Activated CD4-positive, alpha-beta T cell treated with anti-CD3 and anti-CD28 coated beads for 36 hours (primary cell): ENCODE measurements at places on chromosomes 1 and 21. TPM values are rescaled to one million over a fixed set of nuclear protein-coding genes. Genes with fewer than 3 reads are reported as not detected.
A peak's percentile ranks its signal among the peaks of the same experiment; 100 is the strongest.

The TSPEAR gene
- not detected for total RNA-seq

DNA sequence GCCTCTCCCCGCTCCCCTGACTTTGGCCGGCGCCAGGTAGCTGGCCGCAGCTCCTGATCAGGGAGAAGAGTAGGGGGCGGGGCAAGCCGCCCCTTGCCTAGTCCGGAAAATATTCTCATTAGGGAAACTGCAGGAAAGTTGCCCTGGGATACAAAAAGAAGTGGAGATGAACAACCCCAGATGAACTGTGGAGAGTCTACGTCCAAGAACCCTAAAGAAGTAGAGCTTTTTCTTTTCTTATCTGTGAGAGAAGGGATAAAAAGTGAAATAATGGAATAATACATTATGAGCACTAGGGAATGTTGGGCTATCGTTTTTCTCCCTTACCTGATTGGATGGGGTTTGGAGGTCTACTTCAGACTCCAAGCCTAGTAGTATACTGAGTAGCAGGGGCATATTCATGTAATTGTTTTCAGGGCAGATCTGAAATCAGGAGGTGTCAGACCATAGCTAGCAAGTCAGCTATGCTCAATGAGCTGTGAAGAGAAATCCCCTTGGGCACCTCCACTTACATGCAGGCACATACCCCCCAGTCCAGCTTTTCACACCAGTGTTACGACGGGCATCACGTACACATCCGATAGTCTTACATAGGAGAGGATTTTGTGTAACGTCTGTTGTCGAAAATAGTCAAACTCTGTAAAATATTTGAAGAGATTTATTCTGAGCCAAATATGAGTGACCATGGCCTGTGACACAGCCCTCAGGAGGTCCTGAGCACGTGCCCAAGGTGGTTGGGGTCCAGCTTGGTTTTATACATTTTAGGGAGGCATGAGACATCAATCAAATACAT lies 1.7 kb upstream of the DUSP10 start:
- H3K36me3 ChIP-seq: peaks cover 10% of the 10 kb centered on the region
- no peaks in the 10 kb centered on the region for H3K27me3 ChIP-seq
- peaks cover 19% of the 10 kb centered on the region for H3K4me1 ChIP-seq
- no peak for DNase-seq
- peak overlapping the region; percentile 83 for H3K27ac ChIP-seq

DNA sequence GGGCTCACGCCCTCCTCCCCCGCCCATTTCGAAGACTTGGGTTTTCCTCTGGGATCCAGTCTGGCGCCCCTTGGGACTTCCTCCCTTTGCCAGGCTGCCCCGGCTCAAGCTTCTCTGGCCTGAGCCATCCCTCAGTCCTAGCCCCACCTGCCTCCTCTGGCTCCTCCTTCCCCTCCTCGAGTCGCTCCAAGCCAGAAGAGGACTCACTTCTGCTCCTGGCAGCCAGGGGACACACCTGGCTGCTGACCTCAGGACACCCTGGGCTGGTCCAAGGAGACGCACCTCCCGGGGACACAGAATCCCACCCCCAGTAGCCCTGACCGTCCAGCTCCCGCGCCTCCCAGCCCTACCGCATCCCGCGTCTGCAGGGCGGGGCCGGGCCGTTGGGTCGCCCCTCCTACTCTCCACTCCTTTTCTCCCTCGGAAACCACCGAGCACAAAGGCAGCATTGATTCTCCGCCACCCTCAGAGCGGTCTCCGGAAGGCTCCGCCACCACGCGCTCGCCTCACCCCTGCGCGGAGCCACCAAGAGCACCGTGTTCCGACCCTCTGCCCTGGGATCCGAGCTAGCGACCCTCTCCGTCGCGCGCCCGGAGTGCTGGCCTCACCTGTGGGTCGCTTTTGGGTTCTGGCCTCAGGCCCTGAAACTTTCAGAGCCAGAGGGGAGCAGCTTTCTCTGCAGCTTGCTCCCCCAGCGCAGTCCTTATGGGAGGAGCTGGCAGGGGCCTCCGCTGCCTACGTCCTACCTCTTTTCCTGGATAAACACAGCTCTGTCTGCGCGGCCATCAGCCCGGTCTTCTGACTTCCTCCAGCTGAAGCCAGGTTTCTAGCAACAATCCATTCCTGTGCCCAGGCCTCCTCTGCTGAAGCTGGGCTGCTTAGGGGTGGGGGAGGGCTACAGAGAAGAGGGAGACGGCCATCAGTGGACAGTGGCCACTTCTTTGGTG lies at the start of gene C2CD4D:
Gene C2CD4D (minus strand): TSS at position 364 of the 947 bp plus-strand sequence. CDS start 831 bp downstream, outside the sequence.
- H3K27ac ChIP-seq: peak within 1 kb of the TSS; percentile 86
- peak; percentile 84 for DNase-seq
- H3K36me3 ChIP-seq: peaks cover 14% of the 10 kb centered on the region
- peaks cover 37% of the 10 kb centered on the region for H3K4me1 ChIP-seq
- H3K4me3 ChIP-seq: peak within 1 kb of the TSS; percentile 72
- H3K27me3 ChIP-seq: no peaks in the 10 kb centered on the region

DNA sequence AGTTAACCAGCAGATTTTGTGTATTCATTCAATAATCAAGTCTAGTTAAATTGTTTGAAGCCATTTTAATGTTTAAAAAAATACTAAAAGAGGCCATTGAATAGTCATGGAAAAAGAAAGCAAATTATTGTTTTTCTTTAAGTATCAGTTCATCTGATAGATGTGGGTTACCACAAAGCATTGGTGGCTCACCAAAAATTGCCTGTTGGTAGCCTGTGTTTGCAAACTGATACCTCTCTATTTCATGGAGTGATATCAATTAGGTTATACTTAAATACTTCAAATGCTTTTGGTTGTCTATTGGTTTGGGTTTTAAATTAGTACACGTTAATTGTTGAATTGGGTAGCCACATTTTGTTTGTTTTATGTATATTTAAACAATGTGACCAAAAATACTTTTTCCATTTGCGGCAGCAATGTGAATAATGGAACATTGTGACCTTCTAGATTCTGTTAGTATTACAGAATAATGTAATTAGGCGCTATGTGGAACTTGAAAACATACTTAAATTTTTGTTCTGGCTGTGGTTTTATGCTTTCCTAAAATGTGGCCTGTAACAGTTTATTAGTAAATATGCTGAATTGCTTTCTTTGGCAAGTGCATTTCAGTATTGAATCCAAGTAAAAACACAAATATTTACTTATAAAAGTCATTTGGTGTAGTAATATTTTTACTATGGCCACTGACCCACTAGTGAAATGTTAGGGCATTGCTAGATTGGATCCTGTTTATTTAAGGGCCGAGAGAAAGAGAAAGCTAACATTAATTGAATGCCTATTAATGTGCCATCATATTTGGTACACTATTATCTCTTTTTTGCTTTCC lies 37.1 kb upstream of the NBL1 start:
- H3K36me3 ChIP-seq: peaks cover 29% of the 10 kb centered on the region
- peak; percentile 70 for DNase-seq
- H3K4me3 ChIP-seq: no peak overlapping the region

The CDA gene
- total RNA-seq: not detected

The ANKRD45 gene
- total RNA-seq: 0.11 TPM
